DND-41 (cell line): ENCODE measurements at places on chromosomes 16 and 17.

- no peak for DNase-seq
Measured at GRCh38 chr17:34765291-34765690, 185.9 kb downstream of the TMEM132E start.

GRCh38 chr16:79067600-79067999 lies 532.9 kb downstream of the MAF start:
- no peak for DNase-seq

GRCh38 chr16:69481901-69482341 lies 57.5 kb downstream of the CYB5B start:
- DNase-seq, result no peak

- no peak for DNase-seq
Measured at GRCh38 chr16:79395591-79395990, 204.9 kb downstream of the MAF start.

GRCh38 chr17:28748852-28749515 lies 5.2 kb downstream of the TRAF4 start:
- no peak for DNase-seq

- DNase-seq, result no peak
Measured at GRCh38 chr17:68516732-68517131, 4.5 kb downstream of the PRKAR1A start.

- no peak for DNase-seq
Measured at GRCh38 chr16:49366669-49367068, 6.9 kb upstream of the C16orf78 start.

DNA sequence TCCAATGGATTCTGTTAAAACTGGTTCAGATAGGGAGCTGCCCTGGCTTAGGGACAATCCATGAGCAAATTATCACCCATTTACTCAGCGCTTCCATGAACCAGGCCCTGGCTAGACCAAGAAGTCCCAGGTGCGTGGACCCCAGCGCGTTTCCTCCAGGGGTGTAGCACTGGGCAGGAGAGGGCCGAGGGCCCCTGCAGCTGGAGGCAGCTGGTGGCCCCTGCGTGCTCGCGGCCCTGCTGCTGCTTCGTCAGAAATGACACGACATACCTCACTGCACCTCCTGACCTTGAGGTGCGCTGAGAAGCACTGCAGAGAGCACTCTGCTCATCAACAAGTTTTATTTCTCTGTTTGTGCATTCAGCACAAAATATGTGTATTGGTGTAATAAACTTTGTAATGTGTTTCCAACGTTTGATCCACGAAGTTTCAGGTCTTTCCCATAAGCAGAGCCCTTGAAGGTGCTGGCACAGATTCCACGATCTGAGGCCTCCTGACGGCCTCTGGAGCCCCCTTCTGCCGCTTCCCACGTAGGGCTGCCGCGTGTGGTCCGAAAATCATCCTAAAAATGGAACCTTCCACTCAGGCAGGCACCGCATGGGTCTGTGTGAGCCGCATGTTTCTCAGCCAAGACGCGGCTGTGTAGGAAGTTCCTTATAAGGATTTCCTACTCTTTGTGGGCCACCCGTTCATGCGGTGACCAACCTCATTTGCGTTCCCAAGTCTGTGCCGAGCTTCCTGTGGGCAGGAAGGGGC lies 50.8 kb upstream of the ZCCHC14 start:
- DNase-seq, result no peak

DNA sequence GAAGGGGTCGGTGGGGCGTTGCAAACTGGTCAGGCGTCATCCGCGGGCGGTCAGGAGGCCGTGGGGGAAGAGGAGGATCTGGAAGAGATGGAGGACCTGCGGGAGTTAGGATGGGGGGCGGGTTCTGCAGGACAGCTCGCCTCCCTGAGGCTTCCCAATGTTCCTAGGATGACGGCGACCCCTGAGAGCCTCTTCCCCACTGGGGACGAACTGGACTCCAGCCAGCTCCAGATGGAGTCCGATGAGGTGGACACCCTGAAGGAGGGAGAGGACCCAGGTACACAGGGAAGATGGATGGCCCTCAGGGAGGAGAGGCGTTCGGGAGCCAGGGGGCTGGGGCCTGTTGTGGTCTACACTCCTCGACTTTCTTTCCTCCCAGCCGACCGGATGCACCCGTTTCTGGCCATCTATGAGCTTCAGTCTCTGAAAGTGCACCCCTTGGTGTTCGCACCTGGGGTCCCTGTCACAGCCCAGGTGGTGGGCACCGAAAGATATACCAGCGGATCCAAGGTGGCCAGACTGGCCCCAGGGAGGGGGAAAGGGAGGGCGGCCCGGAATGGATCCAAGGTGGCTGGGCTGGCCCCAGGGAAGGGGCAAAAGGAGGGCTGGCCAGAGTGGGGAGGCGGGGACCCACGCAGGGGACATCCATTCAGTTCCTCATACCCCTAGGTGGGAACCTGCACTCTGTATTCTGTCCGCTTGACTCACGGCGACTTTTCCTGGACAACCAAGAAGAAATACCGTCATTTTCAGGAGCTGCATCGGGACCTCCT lies 839 bp downstream of the PLD2 start:
- DNase-seq, result no peak

- no peak for DNase-seq
Measured at GRCh38 chr17:35449371-35449931, 885 bp upstream of the SLFN13 start.
